ENCODE measurements at places on chromosomes 7 and 10. TPM values are rescaled to one million over a fixed set of nuclear protein-coding genes. Genes with fewer than 3 reads are reported as not detected.

GRCh38 chr7:120873401-120873800 is 15.5 kb upstream of the TSPAN12 start:
- no peak for DNase-seq

GRCh38 chr7:25633426-25634036 is 405.2 kb upstream of the NPVF start:
- no peak for DNase-seq

The AKR1C3 gene
- 6.1 TPM for total RNA-seq

The ANKRD1 gene
- total RNA-seq, result not detected

- DNase-seq, result no peak
Observed at GRCh38 chr7:11026452-11027359, 53.0 kb downstream of the PHF14 start.

- DNase-seq, result no peak
Observed at GRCh38 chr10:29746080-29746797, 111.5 kb upstream of the SVIL start.

DNA sequence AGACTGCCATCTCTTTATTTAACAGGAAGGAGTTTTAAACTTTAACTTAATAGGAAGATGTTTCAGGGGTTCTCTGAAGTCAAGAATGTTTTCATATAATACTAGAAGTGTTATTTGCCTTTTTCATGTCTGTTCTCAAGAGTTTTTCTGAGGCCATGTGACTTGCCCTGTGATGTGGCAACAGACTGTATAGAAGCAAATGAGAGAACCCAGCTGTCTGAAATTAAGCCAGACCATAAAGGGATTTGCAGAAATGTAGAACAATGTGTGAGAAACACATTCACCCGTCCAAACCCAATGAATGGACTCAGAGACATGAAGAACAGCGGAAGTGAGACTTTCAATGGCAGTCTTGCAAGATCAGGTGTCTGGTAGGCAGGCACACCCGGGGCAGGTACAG is 23.8 kb downstream of the MAPK8 start:
- DNase-seq, result no peak

The CALHM1 gene
- total RNA-seq, result 0.12 TPM

The ACTL6B gene
- not detected for total RNA-seq

DNA sequence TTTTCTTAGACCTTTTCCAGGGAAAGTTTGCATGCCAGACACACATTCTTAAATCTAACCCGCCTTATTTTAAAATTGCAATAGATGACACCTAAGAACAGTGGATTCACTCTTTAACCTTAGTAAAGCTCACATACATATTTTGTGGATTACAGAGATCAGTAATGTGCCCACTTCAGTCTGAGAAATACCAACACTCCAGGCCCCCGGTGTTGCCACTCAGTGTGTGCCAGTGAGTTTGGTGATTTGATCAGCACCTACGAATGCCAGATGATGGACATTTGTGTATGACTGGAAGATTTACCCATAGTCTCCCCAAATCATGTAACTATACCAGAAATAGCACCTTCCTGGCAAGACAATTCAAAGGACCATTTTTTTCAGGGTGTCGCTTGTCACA is 2.6 kb downstream of the LRRN3 start:
- DNase-seq, result no peak

GRCh38 chr10:126391192-126391885 is 3.1 kb upstream of the ADAM12 start:
- DNase-seq, result no peak

The MNX1 gene
- not detected for total RNA-seq

GRCh38 chr10:69662173-69662877 is 32.3 kb downstream of the FAM241B start:
- no peak for DNase-seq

DNA sequence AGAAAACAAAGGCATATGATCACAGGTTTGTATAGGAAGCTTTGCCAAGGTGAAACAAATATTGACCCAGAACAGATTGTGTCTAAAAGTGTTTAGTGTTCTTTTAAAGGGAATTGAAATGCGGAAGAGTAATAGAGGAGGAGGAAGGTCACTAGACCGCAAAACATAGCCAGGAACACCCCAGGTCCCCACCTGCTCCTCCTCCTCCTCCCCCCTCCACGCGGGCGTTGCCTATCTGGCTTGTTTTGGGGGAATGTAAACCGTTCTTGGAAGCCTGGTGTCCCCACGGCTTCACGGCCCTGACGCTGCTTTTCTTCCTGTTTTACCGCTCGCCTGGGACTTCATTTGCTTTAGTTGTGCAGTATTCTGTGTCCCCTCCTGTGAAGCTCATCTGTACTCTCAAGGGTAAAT is 81.0 kb upstream of the PFKP start:
- DNase-seq, result no peak

GRCh38 chr7:24510759-24511158 is 62.5 kb upstream of the PALS2 start:
- no peak for DNase-seq

The AKR1D1 gene
- total RNA-seq, result not detected

DNA sequence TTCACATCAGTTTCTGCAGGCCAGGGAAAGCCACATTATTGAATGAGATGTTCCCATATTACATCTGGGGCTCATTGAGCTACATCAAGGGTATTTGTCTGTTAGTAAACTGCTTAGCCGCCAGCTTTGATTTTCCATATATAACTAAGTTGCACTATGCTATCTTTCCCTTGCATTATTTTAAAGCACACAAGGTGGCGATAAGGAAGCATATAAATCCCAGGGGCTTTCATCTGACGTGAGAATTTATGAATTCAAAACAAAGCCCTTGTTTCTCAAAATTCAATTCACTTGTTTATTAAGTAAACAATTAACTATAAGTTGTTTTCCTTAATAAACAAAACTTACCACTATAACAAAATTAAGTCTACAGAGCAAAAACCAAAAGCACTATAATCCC is 334.1 kb upstream of the TPK1 start:
- no peak for DNase-seq

The ELMO1 gene
- total RNA-seq, result 99.8 TPM

GRCh38 chr10:18008986-18009385 is 57.3 kb downstream of the SLC39A12 start:
- DNase-seq, result no peak

The GSTO2 gene
- total RNA-seq, result 1.3 TPM

The COBL gene
- not detected for total RNA-seq

The TDRD1 gene
- total RNA-seq, result 0.10 TPM

DNA sequence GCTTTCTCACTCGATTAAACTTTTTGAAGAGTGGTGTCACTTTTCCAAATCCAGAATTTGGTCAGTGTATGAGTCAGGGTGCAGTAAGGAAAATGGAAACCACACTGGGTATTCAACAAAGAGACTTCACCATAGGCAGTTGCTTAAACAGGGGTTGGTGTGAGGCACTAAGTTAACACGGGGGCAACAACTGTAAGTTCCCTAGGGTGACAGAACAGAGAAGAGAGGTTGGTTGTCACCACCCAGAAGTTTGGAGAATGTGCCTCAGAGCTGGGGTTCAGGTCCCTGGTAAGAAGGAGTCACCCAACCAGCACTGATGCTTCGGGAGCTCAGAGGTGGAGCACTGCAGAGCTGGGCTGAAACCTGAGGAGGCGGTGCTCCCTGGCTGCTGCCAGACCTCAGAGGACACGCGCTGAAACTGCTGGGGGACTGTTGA is 170.4 kb downstream of the ARID5B start:
- DNase-seq, result no peak

The KMT2E gene
- total RNA-seq, result 98.5 TPM

DNA sequence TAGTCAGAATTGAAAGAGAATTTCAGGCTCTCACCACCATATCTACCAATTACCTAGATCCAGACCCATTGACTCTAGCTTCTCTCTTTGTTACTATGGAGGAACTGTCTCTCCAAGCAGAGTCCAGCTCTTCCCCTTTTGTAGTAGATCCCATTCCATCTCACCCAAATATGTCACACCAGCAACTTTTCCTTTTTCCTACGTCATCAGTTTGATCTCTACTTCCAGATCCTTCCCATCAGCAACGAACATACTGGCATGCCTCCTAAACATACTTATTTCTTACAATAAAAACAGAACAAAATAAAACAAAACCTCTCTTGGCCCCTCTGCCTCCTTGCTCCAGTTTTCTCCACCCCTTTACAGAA is 5.9 kb upstream of the CALU start:
- DNase-seq, result no peak

DNA sequence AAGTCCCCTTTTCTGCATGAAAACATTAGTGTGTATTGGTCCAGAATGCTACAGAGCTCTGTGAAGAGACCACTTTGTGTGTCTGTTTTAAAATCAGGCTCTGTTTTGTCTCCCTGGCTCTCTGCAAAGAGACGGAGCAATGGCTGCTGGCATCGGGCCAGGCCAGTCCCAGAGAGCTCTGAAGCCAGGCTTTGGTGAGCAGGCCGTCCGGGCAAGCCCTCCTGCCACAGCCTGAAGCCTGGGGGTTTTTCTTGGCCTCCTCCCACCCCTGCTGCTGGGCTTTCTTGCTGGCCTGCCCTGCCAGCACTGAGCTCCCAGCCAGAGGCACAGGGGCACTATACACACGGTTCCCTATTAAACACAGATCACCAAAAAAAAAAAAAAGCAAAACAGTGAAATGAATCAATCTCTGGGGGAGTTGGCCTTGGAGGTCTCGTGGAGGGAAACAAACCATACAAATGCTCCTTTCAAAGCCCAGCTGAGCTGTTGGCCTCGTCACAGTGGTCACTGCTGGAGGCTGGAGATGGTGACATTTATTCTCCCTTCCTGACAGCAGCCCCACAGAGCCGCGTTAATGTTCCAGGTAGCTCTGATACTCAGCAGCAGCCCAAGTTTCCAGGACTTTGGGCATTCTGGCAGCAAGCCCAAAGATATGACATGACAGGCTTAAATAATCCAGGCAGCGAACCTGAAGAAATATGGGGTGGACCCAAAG is 237.2 kb downstream of the TCF7L2 start:
- no peak for DNase-seq

The KCP gene
- 0.10 TPM for total RNA-seq

GRCh38 chr7:116018731-116019130 is 11.8 kb downstream of the TFEC start:
- DNase-seq, result no peak

- DNase-seq, result no peak
Observed at GRCh38 chr7:95104739-95105138, 197.3 kb downstream of the PPP1R9A start.

DNA sequence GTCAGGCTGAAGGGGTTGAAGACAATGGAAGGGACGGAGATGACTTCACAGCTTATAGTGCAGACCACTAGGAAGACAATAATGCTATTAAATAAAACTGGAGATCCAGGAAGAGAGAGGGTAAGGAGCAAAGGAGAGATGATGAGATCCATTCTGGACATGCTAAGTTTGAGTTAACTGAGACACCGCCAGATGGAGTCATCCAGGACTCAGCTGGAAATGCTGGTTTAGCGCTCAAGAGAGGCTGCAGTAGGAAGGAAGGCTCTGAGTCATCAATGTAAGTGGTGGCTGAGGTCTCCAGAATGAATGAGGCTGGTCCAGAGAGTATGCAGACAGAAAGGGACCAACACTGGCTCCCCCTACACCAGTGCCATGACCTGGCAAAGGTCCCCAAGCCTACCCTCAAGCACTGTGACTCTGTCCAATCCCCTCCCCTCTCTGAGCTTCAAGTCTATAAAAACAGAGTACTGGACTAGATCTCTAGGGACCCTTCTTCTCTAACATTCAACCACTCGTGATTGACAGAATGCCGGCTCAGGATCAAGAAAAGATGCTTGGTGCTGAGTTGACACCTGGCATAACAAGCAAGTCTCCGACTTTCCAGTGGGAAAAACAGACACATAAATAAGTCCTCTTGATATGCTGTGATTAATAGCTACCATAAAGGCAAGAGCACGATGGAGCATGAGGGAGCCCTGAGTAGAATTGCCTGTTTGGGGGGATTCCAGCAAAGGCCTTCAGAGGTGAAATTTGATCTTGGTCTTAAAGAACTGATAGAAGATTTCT is 8.9 kb downstream of the GFRA1 start:
- DNase-seq, result no peak

The EIF5AL1 gene
- 0.06 TPM for total RNA-seq

The GHRHR gene
- not detected for total RNA-seq

DNA sequence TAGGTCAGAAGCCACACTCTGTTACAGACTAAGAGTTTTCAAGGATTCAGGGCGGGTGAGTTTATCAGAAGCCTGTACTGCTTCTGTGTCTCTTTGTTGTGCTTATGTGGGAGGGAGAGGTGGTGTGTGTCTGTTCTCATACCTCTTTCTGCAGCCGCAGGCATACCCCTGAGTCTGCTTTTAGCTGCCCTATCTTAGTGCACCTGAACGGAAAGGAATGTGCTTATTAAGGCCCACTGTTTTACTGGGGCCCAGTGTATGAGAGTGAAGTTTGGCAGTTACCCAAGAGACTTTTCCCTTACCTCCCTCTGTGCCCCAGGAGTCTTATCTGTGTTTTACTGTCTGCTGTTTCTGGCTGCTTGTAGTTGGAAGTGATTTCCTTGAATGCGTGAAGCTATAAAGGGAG is 104.3 kb downstream of the TYW1 start:
- DNase-seq, result no peak

DNA sequence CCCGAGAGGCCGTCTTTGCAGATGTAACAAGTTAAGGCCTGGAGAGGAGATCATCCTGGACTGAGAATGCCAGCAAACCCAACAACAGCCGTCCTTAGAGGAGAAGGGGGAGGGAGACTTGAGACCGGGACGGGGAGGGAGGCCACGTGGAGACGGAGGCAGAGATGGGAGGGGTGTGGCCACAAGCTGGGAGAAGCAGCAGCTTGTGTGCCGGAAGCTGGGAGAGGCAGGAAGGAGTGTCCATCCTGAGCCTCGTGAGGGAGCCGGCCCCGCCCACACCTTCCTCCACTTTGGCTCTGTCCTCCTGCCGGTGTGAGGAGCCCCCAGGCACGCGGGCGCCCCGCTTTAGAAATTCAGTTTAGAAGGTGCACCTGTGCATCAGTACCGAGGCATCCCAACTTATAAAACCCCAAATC is 95.7 kb downstream of the DNAJB6 start:
- peak; percentile 29 for DNase-seq

The PDE6C gene
- total RNA-seq, result not detected

DNA sequence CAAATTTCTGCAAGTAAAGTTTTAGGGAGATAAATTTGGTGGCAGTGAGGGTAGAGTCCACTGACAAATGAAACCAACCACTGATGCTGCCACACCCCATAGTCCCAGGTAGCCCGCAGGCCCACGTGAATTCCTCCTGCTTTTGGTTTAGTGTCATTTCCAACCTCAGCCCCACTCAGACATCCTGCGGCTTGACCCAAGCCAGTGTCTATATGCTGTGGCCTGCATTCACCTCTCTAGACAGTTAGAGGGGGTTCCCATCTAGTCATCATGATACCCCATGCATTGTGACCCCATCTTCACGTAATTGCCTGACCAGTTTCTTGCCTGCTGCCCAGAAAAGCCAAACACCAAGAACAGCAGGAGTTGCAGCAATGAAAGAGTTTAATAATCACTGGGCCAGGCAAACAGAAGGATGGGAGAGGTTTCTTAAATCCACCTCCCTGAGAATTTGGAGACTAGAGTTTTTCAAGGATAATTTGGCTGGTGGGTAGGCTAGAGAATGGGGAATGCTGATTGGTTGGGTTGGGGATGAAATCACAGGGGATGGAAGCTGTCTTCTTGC is 332.0 kb upstream of the GALNT17 start:
- no peak for DNase-seq

DNA sequence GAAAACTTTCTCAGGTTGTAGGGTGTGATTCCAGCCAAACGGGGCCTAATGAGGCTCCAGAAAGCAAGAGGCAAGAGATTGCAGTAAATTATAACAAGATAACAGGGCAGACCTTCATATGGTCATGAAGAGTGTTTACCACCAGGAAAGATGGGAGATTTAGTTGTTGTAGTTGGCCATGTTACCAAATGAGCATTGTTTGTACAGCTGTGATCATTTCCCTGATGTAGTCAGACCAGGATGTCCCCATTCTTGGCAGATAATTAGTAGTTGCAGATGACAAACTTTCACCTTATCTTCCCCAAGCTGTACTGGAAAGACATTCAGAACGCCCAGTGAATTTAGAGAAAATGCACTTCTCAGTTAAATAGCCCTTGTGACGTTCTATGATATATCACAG is 630.8 kb downstream of the ANKRD7 start:
- no peak for DNase-seq

Measured in activated CD4-positive, alpha-beta T cell treated with anti-CD3 and anti-CD28 coated beads, Interleukin-2, amount 10 ng/mL, durations not matched to agents 7 days and 5 days (primary cell).